NAMALWA (cell line): ENCODE measurements at places on chromosomes 11 and 22.

GRCh38 chr11:123421589-123421988 lies 8.5 kb upstream of the GRAMD1B start:
- DNase-seq, result no peak

DNA sequence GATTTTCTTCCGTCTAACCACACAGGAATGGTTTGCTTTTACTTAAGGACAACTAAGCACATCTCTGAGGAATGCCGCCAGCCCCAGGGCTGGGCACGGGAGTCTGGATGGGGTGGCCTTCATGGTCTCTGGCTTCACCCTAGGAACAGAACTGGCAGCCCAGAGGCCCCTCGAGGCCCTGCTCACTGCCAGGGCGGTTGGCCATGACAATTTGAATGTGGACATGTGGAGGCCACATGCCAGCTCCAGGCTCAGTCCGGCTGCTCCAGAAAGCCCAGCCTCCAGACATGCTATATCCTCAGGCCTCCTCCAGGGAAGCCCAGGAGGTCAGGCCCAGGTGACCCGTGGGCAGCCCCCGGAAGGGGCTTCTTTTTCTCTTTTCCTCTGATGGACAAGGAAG lies 84.0 kb upstream of the FGF3 start:
- no peak for DNase-seq

- DNase-seq, result peak; percentile 99
Observed at GRCh38 chr22:42090596-42091454, at the start of gene NDUFA6. Gene NDUFA6 (minus strand): TSS chr22:42090772. CDS start chr22:42090744, 28 bp downstream.

- peak; percentile 71 for DNase-seq
Observed at GRCh38 chr11:32892355-32893092, at the start of gene QSER1. Gene QSER1 (plus strand): TSS chr11:32892811. CDS start chr11:32893126, 315 bp downstream.

DNA sequence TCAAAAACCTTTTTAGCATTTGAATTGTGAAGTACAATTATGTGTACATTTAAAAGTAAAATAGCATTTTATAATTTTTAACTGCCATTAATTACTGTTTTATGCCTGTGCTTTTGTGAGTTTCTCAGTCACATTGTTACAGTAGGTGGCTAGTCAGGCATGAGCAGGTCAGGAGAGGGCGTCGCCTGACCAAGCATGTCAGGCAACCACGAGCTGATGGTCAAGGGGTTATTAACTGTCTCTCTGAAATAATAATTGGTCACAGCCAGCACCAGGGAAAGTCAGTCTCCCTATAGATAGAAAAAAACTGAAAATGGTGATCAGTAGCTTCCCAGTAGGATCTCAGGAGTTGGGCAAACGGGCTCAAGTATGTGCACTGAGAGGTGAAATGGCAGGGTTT lies 19.4 kb upstream of the CCDC81 start:
- no peak for DNase-seq

GRCh38 chr11:108680271-108680670 lies 15.4 kb downstream of the DDX10 start:
- DNase-seq, result no peak

DNA sequence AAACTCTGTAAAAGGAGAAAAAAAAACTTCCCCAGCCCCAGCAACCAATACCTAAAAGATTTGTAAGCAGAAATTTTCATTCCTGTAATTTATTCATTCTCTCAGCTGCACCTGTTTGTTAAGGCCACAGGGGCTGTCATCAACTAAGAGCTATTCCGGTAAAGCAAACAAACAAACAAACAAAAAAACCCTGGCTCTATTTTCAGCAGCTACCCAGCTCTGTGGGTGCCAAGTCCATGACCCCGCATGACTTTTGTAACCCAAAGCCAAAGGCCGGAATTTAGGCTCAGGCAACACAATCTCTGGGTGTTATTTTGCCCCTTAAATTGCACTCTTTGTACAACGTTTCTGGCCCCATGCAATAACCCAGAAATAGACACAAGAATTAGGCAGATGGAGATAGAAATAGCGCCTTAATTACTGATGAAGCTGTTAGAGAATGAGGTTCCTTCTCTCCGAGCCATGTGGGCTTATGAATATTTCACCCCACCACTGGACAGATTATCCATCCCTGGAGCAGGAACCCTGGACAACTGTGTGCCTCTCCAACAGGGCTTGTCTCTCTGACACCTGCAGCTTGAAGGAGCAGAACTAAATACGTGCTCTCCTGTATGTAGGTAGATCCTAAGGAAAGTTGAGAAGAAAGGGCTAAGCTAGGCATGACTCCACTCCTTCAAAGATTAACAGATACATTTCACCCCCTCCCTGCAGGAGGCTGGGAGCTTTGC lies 29.4 kb downstream of the APOL6 start:
- no peak for DNase-seq

GRCh38 chr22:40400159-40400558 lies 29.8 kb downstream of the SGSM3 start:
- peak; percentile 83 for DNase-seq

DNA sequence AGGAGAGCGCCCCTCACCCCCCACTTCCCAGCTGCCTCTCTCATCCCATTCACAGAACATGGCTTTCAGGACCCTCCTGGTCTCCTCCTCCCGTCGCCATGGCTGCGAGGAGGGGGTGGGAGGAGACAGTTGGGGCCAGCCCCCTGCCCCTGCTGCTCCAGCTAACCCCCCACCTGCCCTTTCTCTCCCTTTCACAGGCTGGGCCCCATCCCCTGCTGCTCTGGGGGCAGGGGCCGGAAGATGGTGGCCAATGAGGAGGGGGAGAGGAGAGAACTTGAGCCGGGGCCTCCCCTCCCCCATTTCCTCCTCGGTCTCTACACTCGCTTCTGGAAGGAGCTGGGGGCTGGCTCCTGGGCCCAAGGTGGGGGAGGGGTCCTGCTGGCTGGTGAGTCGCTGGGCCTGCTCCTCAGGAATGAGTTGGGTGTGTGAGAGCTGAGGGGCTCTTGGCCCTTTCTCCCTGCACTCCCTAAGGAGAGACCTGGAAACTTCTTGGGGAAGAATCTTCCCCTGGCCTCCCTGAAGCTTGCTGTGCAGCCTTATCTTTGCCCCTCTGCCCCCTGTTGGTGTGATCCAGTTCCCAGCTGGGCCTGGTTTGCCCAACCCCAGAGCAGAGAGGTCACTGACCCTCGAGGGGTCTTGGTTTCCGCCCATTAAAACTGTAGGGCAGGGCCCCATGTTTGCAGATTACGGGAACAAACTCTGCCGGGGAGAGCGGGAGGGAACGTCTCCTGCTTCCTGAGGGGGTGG lies 10.2 kb downstream of the YPEL4 start:
- DNase-seq, result no peak

DNA sequence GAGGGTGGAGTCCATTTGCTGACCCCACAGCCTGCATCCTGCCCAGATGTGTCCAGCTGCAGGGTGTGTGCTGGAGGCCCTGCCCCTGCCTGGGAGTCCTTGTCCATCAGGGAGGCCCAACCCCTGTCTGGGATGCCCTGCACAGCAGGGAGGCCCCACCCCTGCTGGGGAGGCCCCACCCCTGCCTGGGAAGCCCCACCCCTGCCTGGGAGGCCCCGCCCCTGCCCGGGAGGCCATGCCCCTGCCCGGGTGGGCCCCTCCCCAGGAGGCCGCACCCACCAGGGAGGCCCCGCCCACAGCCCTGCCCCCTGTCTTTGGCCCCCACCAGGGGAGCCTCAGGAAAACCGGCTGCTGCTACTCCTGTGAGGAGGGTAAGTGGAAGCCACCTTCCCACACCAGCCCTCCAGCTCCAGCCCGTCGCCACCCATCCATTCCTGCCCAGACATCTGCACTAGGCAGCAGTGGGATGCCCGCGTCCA lies 37.2 kb downstream of the MUC5B start:
- DNase-seq, result peak; percentile 48

DNA sequence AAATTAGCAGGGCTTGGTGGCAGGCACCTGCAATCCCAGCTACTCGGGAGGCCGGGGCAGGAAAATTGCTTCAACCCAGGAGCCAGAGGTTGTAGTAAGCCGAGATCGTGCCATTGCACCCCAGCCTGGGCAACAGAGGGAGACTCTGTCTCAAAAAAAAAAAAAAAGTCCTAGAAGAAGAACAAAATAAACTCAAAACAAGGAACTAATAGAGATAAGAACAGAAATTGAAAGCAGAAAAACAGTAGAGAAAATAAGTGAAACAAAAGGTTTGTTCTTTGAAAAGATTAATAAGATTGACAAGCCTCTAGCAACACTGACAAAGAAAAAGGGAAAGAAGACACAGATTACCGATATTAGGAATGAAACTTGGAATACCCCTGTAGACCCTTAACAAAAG lies 45.1 kb upstream of the CBX7 start:
- no peak for DNase-seq

GRCh38 chr11:36591433-36591832 lies 2.9 kb upstream of the IFTAP start:
- DNase-seq, result no peak
